Lower leg skin (tissue), 4 donors: ENCODE measurements at places on chromosomes 12 and 14.

DNA sequence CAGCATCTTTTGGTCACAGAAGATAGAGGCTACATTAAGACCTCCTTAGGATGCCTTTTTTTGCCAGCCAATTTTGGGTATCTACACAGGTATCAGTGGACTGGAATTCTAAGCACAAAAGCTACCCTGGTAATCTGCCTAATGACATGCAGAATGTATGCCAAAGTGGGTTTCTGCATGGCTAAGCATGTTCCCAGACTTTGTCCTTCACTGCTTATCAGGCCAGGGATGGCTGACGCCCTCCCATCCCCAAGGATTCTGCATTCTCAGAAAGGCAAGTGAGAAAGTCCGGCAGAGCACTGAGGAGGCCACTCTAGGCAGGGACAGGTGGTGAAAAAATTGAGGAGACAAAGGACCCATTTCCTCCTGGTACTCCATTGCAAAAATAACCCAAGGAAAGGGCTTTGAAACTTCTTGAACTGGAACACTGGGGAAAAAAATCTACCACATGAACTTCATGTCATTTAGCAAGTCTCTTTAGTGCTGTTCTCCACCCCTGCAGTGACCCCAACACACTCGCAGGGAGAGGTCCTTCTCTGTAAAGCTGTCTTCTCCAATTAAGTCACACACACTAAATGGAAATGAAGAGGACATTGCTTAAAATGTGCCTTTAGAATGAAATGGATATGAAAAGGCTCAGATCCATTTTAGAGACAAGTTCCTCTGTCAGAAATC is 91.7 kb upstream of the MAX start:
- DNase-seq = no peak

GRCh38 chr12:58557171-58557570 is 363.1 kb downstream of the LRIG3 start:
- DNase-seq = no peak

- no peak for DNase-seq
Measured at GRCh38 chr12:93818488-93819049, 141.4 kb downstream of the CRADD start.

DNA sequence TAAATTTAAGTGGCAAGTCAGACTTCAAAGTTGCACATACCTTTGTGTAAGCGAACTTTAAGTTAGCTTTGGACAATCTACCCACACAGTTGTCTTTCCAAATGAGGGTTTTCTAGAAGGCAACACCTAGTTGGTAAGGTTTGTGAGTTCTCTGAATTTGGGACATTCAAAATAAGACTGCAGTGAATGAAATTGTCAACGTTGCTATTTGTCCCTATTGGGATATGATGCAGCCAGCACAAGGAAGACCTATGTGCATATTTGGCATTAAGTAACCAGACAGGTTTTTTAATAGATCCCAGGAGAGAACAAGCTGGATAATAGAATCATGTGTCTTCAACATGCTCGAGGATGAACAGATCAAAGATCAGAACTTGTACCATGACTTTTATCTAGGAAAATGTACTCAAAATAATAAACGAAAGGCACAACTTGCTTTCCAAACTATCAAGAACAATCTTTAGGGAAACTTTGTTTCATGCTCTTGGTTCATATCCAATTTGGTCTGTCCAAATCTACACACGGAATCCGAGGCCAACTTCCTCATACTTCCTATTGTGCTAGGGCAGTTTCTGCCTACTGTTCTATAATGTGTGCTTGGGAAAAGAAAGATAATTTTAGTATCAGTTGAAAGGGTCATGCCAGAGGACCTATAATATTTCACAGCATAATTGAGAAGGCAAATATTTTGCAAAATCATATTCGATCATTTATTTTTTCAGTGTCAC is 284.2 kb upstream of the SOX5 start:
- DNase-seq = no peak

DNA sequence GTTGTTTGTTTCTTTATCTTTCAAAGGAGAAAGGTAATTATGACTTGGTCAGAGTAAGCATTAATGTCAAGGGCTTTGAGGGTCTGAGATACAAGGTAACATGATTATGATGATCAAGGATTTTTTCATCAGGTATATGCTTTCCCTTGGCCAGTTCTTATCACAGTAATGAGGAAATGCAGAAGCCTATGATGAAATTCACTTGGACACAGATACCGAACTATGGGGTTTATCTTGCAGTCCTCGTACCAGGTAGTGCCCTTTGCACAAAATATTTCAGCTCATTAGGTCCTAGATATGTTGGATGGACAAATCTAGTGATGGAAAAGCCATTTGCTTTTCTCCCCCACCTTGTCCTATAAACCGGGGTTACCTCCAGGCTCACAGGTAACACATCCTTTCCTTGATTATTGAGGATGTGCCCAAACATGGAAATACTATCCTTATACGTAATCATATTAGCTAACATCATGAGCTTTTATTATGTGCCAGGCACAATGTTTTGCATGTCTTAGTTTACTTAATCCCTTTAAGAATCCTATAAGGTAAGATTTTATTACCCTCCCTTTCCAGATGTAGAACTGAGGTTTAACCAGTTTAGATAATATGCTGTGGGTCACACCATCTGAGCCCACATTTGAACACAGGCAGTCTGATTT is 7.0 kb upstream of the RASSF3 start:
- DNase-seq = no peak

DNA sequence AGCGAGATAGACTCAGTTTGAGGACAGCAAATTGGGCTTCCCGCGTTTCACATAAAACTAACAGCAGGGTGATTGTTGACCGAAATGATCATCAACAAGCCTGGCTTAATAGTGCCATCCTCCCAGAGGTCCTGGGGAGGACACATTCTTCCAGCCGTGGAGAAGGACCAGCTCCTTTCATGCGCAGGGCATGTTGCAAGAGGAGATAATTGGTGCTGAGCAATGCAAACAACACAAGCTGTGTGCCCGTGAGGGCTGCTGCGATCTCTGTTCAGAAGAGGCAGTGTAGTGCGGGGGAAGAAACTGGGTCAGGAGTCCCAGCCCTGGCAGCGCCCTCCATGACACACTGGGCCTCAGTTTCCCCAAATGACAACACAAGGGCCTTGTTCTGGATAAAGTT is 54.3 kb downstream of the CCDC85C start:
- no peak for DNase-seq

DNA sequence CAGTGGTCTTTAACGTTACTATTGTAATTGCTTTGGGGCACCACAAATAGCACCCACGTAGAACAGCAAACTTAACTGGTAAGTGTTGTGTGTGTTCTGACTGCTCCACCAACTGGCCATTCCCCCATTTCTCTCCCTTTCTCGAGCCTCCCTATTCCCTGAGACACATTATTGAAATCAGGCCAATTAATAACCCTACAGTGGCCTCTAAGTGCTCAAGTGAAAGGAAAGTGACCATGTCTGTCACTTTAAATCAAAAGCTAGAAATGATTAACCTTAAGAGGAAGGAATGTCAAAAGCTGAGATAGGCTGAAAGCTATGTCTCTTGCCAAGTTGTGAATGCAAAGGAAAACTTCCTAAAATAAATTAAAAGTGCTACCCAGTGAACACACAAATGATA is 22.3 kb downstream of the PPP1R13B start:
- DNase-seq = no peak

DNA sequence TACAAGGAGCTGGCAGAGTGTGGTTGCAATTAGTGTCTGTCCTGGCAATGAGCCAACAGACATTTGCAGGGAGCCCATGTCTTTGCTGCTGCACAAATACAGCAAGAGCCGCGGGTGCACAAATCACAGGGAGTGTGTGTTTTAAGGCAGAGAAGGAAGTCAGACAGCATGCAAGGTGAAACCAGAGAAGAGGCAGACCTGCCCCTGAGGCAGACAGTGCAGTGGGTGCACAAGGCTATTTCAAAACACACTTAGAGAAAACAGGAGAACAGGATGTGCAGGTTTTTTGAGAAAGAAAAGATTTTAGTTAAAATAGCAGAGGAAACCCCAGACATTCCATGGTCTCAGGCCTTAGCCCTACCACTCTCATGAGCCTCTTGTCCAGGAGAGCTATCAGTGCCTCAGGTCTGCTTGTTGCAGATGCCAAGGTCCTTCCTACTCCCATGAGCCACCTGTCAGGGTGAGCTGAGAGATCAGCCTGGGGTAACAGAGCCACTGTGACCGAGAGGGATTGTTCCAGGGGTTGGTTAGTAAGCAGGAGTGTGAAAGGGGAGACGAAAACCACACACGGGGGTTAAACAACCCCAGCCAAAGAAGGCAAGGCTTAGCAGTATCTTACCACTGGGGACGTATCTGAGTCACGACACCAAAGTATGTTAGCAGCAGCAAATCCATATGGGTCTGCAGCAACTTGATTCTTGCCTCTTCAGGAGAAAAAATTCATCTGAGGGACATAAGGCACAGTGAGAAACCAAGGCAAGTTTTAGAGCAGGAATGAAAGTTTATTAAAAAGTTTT is 78.1 kb downstream of the C14orf132 start:
- no peak for DNase-seq

DNA sequence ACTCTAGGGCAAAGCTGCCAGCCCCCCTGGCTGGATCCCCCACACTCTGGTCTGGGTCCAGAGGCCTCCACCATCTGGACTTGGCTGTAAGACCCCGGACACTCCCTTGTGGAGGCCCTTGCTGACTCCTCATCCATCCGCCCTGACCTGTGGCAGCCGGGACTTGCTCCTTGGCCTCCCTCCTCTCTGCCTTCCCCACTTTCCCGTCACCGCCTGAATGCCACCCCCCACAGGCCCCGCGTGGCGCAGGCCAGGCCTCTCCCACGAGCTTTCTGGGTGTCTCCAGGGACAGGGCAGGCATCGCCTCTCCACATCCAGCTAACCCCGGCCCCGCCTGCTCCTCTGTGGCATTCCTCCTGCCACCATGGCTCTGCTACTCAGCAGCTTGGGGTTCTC is 14.1 kb downstream of the JAG2 start:
- DNase-seq = no peak

- DNase-seq = no peak
Measured at GRCh38 chr12:43210485-43211192, 341.4 kb downstream of the ADAMTS20 start.

DNA sequence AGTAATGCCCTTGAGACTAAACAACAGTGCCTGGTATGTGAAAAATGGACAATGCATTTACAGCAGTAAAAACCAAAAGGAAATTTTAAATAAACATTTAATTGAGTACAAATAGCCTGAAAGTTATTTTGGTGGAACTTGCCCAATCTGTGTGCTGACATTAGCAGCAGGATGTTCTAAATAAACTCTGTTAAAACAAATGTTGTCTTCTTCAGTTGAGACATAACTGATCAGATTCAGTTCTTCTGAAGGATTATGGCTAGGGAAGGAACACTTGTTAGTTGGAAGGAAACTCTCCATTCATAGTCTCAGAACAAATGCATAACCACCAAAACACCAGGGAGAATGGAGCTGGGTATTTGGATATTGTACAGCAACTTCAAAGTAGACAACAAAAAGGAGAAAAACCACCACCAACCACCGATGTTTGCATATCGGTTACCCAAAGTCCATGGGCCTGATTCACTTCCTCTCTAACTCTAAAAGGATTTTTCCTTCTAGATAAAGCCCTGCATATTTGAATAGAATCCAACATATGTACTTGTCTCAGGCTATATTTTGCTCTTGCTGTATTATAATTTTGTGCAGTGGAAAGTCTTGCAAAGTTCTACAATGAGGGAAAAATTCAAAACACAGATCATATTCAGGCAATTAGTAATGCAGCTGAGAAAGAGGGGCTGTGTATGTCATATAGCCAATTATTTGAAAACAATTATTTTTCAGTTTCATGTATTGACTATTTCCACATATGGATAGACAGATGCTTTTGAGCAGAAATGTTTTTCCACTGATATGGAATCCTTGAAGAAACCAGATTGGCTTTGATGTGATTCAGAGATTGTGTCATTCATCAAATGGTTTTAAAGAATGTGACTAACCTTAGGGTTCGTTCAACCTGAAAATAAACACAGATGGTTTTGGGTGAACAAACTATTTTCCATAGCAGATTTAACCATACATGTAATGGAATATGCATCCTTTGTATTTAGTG is 152.2 kb upstream of the BMP4 start:
- DNase-seq = no peak

DNA sequence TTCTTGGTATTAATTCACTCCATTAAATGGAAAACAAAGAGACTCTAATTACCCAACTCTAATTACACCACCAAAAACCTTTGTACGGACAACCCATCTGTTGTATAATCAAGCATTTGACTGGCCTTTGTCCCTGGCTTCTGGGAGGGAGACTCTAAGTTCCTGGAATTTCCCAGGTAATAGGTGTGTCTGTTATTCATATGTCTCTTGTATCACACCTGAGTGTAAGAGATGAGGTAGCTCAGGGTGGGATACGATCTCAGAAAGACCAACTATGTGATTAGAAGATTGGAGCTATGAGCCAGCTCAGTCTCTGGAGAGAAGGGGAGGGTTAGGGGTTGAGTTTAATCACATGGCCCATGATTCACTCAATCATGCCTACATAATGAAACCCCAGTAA is 94.7 kb upstream of the PLXNC1 start:
- DNase-seq = no peak

DNA sequence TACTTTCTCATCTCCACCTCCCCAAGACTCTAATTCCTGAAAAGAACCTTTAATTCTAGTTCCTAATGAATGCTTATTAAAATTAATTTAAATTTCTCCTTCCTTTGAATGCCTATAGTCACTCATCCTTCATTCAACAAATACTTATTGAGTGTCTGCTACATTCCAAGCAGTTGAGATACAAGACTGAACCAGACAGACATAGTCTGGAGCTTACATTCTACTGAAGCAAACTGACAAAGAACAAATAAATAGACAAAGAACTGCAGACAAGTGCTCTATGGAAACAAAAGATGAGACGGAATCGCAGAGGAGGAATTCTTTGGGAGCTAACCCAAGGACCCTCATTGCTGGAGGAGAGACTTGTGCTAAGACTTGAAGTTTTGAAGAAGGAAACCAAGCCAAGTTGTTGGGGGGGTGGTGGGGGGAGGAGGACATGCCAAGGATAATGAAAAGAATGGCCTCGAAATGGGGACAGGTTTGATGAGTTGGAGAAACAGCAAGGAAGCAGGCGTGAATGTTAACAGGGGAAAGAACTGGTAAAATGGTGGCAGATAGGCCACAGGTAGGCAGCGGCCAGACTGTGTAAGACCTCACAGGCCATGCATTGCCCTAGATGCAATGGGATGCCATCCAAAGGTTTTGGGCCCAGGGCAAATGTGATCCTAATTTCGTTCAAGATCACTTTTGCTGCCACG is 9.7 kb upstream of the TDG start:
- no peak for DNase-seq

GRCh38 chr12:13001775-13002040 is 1.6 kb upstream of the HEBP1 start:
- DNase-seq = no peak

DNA sequence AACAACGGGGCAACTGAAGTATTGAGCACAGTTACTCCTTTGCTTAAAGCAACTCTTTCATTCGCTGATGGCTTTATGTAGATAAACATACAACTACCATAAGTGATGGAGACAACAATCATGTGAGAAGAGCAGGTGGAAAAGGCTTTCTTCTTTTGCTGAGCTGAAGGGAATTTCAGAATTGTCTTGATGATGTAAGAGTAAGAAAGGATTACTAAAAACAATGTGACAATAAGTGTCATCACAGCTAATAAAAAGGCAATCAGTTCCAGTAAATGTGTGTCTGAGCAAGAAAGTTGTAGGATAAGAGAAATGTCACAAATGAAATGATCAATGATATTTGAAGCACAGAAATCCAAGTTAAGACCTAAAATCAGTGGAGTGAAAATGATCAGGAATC is 647 bp downstream of the OR6C70 start:
- no peak for DNase-seq

GRCh38 chr14:100062590-100062989 is 2.6 kb upstream of the EVL start:
- DNase-seq = no peak

GRCh38 chr12:117084405-117085317 is 14.6 kb downstream of the TESC start:
- no peak for DNase-seq
